ENCODE measurements at places on chromosomes 3 and 15. TPM values are rescaled to one million over a fixed set of nuclear protein-coding genes. Genes with fewer than 3 reads are reported as not detected.

The SI gene
- total RNA-seq = not detected

GRCh38 chr3:58979840-58980239 is 70.0 kb downstream of the CFAP20DC start:
- DNase-seq = no peak

The CPLX3 gene
- not detected for total RNA-seq

DNA sequence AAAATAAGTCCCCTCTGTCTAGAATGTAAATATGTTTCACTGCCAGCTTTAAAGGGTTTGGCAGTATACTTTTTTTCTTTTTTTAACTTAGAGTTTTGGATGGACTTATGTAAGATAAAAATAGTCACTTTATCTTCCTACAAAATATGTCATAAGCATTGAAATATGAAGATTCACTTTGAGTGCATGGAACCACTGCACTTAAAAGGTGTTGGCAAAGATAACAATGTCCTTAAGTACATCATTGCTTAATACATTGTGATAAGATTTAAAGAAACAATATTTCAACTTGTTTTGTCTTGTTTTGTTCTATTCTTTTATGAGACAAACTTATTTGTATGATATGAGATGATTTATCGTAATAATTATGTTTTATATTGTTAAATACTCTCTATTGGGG is 66.3 kb upstream of the NAALADL2 start:
- no peak for DNase-seq

The CHRNA5 gene
- 4.7 TPM for total RNA-seq

GRCh38 chr15:77838061-77838460 is 205.3 kb upstream of the LINGO1 start:
- no peak for DNase-seq

DNA sequence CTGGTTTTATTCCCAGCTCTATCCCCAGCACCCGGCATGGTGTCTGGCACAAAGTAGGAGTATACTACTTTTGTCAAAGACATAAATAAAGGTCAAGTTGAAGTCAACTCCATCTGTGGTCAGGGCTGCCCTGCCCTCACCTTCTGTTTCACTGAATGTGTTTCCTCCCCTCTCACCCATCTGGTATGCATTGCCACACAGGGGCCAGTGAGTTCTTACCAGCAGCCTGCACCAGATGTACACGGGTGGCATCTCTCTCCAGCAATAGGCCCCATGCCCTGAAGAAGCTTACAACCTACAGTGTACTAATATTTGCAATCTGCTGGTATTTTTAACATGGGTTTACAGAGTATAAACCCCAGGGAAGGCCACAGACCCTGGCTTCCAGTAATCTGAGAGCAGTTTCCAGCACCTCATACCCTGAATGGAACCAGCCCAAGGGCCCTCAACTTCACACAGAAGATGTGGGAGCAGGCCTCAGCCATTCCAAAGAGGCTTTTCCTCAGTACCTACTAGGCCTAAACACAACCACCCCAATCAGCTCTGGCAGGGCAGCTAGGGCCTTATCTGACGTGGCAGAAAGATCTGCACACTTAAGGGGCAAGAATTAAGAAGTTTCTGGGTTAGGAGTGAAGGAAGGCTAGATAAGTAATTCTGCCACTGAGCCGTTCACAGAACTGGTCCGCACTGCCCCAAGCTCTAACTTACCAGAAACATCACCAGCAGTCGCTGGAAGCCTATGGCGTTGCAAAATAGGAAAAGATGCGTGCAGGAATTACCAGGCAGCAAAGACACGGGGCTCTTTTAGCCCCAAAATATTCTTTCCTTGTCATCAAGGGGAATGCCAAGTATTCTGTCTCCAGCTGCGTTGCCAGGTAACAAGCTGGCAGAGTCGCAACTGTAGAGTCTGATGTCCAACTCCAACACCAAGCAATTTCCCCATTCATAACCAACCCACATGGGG is 2.1 kb downstream of the IDH2 start:
- DNase-seq = no peak

DNA sequence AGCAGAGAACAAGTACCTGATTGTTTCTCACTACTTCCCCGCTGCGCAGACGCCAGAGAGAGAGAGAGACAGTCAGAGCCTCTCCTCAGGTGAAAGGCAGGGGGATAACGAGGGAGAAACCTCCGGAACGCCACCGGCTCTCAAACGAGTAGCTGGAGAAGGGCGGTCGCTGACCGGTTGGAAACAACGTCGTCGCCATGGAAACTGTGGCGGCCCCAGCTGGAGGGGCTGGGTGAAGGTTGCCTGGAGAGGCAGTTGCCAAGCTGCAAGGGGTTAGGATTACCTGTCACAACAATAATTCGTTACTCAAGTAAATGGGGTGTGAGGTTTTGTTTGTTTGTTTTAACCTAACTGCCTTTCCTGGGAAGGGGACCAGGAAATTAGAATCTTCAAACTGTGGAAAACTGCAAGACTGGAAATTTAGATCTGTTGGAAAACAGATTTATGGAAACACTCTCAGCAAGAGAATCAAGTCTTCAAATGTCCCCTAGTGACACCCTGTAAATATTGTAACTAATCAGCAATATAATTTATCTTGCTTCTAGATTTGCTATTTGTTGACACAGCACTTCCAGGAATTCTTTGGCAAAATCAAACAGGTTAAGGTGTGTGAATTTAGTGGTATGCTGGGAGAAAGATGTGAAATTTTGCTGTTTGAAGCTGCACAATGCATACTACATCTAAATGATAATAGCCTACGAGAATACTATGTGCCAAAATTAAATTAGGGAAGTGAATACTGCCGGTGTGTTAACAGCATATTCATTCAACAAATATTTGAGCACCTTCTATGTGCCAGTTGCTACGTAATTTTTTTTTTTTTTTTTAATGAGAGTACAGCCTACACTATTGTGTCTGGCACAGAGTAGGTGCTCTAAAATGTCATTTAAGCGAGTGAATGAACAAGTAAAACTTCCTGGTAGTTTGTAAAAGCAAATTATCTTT is at the start of gene DNAH12:
Gene DNAH12 (minus strand): TSS at position 164 of the 945 bp plus-strand sequence. CDS start 1,474 bp downstream, outside the sequence.
- peak; percentile 29 for DNase-seq

DNA sequence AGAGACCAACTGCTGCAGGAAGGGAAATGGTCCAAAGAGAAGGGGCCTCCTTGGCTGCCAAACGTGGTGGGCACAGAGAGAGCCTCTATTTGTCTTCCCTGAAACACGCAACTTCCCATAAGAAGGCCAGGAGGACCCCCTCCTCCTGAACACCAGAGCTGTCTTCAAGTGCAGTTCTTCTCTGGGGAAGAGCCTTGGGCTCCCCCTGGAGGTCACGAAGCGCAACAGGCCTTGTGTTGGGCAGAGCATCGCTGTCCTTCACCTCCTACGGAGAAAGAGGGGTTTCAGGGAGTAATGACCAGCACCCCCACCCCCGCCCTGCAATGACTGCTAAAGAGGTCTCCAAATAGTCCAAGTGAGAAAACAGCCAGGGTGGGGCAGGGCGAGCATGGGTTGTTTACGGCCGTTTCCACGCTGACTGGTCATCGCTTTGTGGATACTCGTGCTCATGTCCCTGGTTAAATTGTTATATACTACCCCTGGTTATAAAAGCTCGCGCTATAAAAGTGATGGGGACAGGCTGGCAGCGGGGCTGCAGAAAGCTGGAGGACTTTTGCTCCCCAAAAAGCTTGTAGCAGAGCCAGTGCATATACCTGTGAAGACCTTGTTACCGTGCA is 397.5 kb upstream of the ATP10A start:
- DNase-seq = no peak

GRCh38 chr15:80179025-80179759 is 26.4 kb downstream of the FAH start:
- peak; percentile 88 for DNase-seq

The SV2B gene
- 3.3 TPM for total RNA-seq

The MYH15 gene
- total RNA-seq = not detected

DNA sequence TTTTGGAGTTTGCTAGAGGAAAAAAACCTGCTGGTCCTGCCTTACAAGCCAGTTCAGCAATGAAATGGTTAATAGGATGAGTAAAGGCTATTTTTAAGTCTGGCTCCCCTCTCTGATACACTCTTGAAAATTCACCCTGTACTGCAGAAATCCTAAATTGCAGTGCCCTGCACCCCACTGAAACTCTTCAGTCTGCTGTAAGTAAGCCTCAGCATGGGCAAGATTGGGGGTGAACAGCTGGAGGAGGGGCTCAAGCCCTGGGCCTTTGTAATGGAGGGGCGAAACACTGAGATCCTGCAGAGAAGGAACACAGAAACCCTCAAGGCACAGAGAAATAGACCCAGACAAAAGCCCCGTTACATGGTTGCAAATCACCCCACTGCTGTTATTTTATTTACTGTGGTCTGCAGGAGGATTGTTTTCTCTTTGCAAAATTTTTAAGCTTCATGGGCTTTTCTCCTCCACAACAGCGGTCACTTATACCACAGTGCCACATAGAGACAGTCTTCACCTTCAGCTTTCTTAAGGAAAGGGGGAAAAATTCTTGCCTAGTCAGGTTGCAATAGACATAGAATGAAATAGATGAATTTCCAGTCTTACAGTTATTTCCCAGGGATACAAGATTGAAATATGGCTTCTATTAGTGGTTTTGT is 45.0 kb downstream of the SOX2 start:
- no peak for DNase-seq

GRCh38 chr3:124770336-124771082 is 40.3 kb downstream of the UMPS start:
- no peak for DNase-seq

The MUC4 gene
- 6.9 TPM for total RNA-seq

The AHSG gene
- not detected for total RNA-seq

The SYNPR gene
- not detected for total RNA-seq

The CADPS gene
- total RNA-seq = 0.08 TPM

The LRRC2 gene
- total RNA-seq = 0.29 TPM

The SCAANT1 gene
- total RNA-seq = not detected

GRCh38 chr3:118501152-118501551 is 533.5 kb downstream of the IGSF11 start:
- no peak for DNase-seq

The OR5H6 gene
- total RNA-seq = not detected

GRCh38 chr3:128727996-128728395 is 2.0 kb downstream of the RAB7A start:
- DNase-seq = no peak

DNA sequence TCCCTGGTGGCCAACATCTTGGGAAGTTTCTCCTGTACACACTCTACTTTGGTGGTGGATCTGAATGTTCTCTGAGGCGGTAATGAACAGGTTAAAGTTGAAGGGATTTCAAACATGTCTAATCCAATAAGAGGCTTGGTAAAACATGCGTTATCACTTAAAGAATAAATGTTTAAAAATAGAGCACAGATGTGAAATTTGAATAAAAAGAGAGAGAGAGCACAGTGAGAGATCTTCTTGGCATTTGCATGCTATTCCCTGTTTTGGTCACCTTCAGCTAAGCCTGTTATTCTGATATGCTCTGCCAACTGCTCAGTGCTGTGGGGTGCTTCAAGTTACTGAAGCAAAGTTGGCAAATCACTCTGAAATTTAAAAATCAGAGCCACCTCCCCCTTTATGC is 237.7 kb upstream of the WNT5A start:
- no peak for DNase-seq

GRCh38 chr3:45087155-45087554 is 59.0 kb downstream of the CDCP1 start:
- DNase-seq = no peak

DNA sequence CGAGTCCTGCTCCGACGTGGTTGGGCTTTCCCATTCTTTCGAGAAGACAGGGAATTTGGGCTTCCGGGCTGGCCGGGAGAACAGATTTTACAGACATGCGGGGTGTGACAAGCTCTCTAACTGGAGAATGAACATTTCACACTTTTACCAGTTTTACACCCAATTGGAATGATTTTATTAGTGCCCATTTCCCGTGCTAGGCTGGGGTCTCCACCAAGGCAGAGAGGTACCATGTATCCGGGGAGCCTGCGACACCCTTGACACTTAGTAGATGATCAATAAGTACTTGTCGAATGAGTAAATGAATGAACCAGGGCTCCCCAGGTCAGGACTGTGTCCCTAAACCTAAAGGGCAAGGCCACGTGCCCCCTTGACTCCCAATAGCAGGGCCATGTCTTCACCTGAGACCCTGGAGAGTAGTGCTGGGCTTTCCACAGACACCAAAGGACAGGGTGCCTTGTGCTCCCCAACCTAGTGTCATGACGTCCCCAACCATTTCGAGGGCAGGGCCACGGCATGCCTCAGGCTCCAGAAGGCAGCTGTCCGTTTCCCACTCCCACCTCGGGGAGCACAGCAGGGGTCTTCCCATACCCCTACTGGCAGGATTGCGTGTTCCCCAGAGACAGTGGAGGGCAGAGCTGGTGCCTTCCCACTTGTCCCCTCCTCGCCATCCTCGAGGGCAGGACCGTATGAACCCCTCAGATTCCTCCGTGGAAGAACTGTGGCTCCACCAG is 679 bp upstream of the MYD88 start:
- DNase-seq = no peak

DNA sequence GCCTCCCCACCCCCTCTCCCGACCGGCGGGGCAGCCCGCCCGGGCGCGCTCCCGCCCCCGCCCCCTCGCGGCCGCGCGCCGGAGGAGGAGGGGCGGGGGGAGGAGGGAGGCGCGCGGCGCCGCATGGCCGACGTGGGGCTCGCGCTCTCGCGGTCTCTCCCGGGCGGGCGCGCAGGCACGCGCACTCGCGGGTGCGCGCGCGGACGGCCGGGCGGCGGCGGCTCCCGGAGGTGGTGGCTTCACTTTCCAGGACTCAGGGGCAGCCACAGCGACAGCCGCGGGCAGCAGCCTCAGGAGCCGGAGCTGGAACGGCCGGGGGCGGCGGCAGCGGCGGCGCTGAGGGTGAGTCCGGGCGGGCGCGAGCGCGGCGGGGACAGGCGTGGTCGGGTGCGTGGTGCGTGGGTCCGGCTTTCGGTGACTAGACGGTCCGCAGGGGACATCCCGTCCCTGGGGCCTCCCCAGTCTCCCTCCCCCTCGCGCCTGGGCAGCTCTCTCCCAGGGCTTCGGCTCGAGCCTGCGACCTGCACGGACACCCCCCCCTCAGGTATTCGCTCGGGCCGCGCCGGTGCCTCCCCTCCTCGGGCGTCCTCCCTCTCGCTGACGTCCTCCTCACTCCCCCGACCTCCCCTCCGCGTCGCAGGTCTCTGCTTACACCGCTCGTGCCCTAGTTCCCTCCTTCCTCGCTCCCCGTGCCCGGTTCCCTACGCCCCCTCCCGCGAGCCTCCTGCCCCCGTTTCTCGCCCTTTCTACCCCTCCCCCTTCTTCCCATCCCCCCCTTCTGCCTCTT is at the start of gene UBE2E2:
Gene UBE2E2 (plus strand): TSS at position 407 of the 787 bp plus-strand sequence.
- no peak for DNase-seq

DNA sequence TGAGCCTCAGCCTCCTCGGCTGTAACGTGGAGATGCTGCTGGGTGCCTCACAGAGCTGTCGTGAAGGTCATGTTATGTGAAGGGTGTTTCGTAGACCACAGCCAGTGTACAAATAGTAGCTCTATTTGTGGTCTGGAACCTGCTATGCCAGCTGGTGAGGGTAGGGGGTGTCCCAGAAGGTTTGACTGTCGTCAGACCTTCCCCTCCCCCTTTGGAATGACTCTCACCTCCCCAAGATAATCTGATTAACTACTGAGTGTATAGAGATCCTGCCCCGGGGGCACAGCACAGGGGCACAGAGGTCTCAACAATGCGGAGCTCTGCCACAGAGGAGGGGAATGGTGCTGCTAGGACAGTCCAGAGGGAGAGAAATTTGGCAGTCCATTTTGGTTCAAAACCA is 20.5 kb downstream of the FGD5 start:
- DNase-seq = no peak
